ENCODE measurements at places on chromosomes 1 and 21.

- DNase-seq: peak; percentile 55
Observed at GRCh38 chr1:206716870-206717673, 32.4 kb downstream of the MAPKAPK2 start.

DNA sequence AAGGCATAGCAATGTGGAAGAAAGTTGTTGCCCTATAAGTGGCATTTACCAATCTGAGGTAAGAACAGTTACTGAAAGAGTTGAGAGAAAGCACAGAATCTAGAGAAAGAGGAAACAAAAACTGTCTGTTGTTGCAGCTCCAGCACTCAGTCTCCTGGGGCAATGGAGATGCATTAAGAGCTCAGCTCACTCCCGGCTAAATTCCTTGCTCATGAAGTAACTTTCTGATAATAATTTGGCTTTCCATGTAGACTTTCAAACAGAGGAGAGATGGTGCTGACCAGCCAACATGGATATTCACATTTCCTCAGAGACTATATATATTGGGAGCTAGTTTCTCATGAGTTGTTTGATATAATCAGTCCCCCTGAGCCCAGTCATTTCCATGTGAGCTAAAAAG is 135.3 kb downstream of the GDAP2 start:
- no peak for DNase-seq

- DNase-seq: no peak
Observed at GRCh38 chr1:57959531-57960241, 535.8 kb upstream of the DAB1 start.

DNA sequence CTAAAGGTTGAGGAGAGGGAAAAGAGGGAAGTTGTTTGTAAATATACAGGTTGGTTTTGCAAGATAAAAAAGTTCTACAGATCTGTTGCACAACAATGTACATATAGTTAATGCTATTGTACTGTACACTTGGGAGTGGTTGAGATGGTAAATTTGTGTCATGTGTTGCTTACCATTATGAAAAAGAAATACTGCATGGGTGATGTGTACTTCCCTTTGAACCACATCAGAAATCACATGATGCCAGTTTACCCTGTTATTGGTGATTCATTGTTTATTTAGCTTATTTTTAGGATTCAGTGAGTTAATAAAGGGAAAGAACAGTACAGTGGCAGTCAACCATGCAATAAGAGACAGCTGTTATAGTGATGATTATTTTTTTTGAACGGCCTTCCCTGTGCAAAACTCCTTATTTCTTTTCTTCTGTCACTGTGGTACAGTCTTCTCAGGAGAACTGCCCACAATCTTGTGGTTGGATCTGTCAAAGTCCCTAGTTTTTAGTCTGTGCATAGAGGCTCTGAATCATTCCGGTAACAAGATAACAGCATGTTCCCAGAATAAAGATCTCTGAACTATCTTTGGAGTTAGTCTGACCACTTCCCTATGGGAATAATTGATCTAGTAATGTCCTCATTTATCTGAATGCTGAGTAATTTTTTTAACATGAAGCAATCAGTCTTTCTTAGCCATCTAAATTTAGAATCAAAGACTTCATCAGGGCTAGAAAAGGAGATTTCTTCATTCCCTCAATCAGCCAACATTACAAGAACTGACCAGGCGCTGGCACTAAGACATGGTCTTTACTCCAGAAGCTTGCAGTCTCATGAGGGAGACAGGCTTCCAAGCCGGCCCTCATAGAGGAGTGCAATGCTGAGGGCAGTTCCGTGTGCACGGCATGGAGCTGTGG is 84.2 kb downstream of the SH3GLB1 start:
- no peak for DNase-seq

DNA sequence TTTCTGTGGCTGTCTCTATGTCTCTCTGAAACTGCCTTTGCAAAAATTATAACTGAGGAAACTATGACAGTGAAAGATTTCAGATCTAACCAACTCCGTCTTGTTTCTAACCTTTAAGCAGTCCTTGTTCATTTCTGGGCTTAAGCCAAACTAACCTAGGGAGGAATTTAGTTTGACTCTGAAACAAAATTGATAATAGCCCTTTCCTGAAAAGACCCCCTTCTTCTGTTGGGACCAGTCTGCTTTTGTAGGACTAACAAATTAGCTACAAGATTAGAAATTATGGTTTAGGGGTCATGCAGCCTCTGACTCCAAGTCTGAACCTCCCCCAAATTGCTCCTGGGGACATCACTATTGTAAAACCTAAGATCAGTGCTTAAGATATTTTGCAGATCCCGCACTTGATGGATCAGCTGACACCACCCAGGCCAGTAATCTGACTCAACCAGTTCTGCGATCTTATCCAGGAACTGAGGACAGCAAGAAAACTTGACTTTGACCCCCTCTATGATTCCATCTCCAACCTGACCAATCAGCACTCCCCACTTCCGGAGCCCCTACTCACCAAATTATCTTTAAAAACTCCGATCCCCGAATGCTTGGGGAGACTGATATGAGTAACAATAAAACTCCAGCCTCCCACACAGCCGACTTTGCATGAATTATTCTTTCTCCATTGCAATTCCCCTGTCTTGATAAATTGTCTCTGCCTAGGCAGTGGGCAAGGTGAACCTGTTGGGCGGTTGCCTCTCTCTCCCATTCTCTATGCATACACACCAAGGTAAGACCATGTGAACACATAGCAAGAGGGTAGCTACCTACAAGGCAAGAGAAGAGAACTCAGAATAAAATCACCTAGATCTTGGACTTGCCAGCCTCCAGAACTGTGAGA is 11.1 kb upstream of the TRIM63 start:
- no peak for DNase-seq

DNA sequence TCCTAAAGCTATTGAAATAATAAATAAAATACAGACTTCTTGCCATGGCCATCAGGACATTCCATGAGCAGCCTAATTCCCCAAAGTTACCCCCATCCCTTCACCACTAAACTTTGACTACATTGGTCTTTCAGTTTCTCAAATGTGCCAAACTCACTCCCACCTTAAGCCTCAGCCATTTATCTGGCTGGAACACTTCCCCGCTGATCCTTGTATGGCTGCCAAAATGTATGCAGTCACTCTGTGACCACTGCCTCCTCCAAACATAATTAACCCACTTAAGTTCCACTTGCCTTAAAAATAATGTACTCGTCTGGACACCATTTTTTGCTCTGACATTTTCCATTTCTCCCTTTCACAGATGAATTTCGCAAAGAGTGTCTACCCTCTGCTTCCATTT is 407.4 kb downstream of the NTNG1 start:
- no peak for DNase-seq

DNA sequence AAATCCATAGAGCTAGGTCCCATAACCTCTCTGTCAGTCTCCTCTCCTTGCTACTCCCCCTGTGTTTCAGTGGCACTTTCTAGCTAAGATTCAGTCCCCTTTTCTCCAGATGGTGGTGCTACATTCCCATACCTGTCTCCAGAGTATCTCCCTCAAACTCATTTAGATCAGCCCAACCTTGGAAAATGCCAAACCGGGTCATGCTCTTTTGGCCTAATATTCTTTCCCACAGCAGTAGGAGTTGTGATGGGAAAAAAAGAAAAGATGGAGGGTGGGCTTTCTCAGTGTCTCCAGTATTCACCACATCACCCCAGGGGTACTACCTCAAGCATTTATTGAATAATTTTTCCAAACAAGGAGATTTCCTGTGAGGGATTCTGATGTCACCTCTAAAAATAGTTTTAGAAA is 3.2 kb upstream of the RXFP4 start:
- peak; percentile 73 for DNase-seq

- peak; percentile 9 for DNase-seq
Observed at GRCh38 chr21:42835211-42835610, 44.1 kb downstream of the WDR4 start.

DNA sequence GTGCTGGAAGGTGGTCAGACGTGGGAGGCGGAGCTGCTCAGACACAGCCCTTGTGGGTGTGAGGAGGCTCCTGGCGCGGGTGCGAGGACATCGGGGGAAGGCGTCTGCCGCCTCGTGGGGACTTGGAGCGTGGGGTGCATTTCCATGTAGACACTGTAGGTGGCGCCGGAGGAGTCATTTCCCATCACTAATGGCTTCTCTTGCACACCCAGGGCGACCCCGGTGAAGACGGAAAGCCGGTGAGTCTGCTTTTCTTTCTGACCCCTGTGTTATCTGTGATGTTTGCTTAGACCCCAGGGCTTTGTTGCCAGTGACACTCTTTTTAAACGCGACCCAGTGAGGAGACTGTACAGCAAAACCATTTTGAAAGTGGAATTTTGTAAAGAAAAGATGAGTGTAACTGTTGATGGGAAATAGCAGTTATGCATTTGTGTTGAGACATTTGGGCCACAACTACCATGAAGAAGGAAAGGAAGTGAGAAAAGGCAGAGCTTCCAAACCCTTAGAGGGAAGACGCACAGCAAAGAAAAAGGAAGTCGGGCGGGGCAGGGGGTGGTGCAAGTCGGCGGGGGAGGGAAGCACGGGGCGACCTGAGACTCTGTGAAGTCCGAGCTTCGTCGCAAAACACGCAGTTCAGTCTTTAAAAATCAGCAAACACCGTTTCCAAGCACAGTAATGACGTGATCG is 64.0 kb downstream of the SLC19A1 start:
- DNase-seq: peak; percentile 89

GRCh38 chr1:3058263-3059030 is 10.6 kb upstream of the PRDM16 start:
- no peak for DNase-seq

- DNase-seq: no peak
Observed at GRCh38 chr1:97089173-97089572, 367.6 kb downstream of the PTBP2 start.

DNA sequence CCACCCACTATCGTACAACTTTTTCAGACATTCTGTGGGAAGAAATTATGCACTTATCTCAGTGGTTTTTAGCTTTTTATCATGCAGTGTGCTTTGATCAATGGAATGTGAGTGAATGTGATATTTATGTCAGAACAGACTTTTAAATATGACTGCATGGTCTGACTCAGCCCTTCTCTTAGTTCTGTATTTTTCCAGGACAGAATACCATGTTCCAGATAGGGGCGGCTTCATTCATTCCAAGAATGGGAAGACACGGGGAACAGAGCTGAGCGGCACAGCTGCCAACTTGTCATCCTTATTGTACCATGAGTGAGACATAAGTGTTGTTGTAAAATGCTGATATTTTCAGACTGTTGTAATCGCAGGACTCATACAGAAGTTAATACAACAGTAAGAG is 214.6 kb upstream of the NCAM2 start:
- no peak for DNase-seq

DNA sequence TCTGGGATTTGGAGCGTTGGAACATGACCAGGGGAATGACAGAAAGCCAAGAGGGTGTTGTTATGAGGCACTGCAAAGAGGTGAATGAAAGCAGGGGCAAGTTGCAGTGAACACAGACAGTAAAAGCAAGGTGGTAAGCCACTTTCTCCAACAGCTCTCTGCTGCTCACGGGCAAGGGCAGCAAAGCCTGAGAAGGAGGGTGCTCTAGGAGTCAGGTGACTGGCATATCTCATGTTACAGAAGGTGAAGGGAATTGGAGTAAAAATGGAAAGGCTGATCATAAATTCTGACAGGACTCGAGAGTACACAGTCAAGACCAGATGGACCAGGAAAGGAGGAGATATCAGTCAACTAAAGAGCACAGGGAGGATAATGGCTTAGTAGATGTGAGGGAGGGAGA is 14.5 kb downstream of the VAV3 start:
- no peak for DNase-seq

GRCh38 chr1:75135573-75136194 is 1.5 kb downstream of the LHX8 start:
- no peak for DNase-seq

DNA sequence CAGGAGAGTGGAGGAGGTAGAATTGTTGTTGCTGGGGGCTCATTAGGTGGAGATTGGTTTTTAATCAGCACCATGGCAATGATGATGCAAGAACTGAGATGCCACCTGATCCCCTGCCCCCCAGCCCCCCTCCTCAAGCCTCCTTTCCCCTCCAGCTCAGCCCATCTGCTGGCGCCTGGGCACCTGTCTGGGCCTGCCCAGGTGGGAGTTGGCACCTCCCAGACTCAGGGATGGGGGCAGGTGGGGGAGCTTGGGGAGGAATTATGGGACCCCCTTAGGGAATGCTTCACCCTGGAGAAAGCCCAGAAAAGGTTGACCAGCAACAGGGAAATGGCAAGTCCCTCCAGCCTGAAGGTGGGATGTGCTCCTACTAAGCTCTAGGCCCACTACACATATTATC is 1.5 kb upstream of the NHLH1 start:
- no peak for DNase-seq

GRCh38 chr1:95832370-95832769 is 598.4 kb downstream of the RWDD3 start:
- no peak for DNase-seq

GRCh38 chr21:31316488-31317169 is 27.4 kb downstream of the TIAM1 start:
- DNase-seq: no peak

DNA sequence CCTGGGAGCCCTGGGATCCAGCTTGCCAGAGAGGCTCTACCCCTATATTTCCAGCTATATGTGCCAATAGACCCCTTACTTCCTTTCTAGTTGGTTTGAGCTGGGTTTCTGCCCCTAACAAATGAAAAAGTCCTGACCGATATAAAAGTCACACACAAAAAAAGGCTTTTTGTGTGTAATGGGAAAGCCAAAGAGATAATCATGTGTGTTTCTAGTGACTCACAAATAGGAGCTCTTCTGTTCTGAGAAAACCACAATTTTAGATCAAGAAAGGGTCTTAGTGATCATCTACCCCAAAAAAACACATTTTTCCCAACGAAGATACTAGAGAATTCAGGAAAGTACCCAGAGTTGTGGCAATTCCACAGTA is 23.0 kb upstream of the PLEKHA6 start:
- DNase-seq: no peak

DNA sequence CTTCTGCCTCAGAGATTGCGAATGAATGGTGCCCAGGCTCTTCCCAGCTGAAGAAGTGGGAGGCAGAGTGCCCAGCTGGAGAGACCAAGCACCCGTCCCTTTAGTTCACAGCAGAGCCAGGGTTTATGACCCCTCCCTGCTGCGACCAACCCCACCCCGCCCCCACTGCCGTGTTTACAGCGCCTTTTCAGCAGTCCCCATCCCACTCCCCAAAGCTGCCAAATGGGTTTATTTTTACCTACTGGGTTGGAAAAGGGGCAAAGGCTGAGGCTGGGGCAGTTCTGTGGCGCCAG is 23.6 kb downstream of the DYRK3 start:
- DNase-seq: no peak

DNA sequence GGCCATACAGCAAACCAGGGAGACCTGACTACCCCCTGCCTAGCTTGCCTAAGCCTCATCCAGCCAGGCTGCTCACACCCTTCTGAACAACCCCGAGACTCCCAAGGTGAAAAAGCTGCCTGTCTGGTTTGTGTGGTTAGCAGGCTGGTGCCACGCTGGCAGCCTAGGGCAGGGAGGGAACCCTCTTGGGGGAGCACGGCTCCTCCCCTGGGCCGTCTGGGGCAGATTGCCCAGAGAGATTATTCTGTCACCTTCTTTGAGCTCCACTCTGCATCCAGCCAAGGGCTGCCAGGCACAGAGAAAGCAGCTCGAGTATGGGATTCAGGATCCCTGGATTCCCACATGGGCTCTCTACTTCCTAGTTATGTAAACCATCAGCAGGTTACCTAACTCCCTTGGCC is 27.5 kb upstream of the TCEA3 start:
- no peak for DNase-seq

- DNase-seq: no peak
Observed at GRCh38 chr1:245870698-245871097, 636.4 kb downstream of the SMYD3 start.

Measured in GM13977 (cell line).